ENCODE measurements at places on chromosomes 1 and 21.

GRCh38 chr1:51230501-51231078, 5.5 kb upstream of the RNF11 start:
- no peak for DNase-seq

GRCh38 chr1:9186082-9186859, 48.3 kb upstream of the H6PD start:
- DNase-seq, result no peak

- no peak for DNase-seq
Measured at GRCh38 chr1:158248118-158248517, 6.1 kb upstream of the CD1A start.

- DNase-seq, result no peak
Measured at GRCh38 chr1:33680281-33680840, 183.5 kb upstream of the HMGB4 start.

DNA sequence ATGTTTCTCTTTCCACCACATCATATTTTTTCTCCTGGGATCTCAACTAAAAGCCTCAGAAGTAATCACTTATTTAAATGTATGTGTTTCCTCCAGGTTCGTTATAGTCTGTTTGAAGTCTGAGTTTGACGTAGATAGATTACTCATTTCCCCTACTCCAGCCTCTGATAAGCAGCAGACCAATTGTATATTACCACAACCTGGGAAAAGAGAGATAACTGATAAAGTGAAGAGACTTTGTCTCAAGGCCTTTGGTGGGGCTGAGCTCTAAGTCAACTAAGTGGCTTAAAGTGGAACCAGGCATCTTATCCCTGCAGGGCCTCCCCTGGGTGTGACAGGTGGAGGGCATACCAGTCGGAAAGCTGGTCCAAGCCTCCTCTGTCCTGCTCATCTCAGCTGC, 34.9 kb upstream of the CACNA1E start:
- DNase-seq, result no peak

DNA sequence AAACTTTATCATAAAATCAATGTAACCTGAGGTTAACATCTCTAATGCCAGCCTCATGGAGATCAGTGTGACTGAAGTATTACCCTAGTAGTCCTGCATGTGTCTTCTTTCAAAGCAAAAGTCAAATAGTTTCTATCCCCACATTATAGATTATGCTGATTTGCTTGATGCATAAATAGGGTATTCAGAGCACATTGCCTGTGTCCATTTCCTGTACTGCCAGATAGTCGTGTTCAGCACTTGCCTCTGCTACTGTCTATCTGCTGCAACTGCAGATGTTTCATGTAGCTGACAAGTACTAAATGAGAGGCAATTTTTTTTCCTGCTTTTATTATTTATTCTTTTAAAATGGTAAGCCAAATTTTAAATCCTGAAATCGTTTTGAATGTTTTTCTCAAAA, 348.7 kb downstream of the CHRM3 start:
- no peak for DNase-seq

DNA sequence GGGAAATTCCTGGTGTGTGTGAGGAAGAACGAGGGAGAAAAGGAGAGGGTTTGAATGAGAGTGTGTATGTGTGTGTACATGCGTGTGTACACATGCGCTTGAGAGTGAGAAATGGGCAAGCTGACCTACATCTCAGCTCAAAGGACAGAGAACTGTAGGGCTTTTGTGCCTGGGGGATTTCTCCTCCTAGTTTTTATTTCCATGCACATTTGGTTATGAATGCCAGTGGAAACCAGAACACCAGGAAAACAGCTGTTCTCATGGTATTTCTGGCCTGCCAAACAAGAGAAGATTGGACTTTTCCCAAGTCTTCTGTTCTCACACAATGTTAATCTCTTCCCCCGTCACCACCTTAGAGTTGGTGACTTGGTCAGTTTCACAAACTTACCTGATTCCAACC, 45.2 kb downstream of the SLC44A3 start:
- DNase-seq, result no peak

- DNase-seq, result no peak
Measured at GRCh38 chr1:193438312-193438711, 251.9 kb upstream of the B3GALT2 start.

GRCh38 chr1:57369889-57370288, 54.0 kb downstream of the DAB1 start:
- no peak for DNase-seq

DNA sequence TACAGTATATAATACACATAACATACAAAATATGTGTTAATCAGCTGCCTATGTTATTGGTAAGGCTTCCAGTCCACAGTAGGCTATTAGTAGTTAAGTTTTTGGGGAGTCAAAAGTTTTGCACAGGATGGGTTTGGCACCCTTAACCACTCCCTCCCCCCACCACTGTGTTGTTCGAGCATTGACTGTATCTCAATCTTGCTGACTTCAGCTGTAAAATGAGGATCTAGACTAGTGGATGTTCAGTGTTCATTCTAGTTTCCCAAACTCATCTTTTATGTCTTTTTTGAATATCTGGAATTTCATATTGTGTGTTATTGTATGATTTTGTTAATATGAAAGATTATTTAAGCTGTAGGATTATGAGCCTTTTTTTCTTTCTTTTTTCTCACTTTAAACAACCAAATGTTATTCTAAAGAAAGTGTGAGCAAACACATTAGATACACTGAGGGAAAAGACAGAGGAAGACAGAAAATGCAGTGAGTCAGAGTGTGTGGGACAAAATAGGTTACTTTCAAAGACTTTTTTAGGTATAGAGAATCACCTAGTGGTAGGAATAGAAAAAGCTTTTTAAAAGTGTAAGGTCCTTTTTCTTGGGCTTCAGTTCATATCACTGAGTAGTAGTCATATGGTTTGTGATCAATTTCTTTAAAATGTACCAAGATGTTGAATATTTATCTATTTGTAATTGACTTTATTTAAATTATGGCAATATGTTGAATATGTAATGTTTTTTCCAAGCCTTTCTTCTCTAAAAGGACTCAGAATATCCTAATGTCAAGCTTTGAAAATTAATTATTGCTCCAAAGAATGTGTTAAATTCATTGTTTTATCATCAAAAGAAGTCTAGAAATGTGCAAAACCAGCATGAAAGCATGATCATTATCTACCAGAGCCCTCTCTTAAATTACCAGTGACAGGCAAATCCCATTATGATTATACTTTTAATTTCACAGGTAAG, 17.9 kb upstream of the CENPF start:
- no peak for DNase-seq

DNA sequence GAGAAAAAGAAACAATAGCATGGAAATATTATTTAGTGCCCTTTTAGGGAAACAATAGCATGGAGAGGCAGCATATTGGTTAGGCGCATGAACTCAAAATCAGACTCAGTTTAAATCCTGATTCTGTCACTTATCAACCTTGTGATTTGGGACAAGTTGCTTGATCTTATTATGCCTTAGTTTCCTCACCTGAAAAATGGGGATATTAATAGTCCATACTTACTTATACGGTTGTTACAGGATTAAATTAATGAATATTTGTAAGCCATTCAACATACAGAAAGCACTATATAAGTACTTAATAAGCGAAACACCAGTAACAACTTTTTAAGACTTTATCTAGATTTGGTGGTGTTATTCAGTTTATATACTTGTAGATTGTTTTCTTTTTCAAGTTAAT, 1.2 kb downstream of the TSEN15 start:
- no peak for DNase-seq

GRCh38 chr1:31432592-31433395, 19.8 kb downstream of the SERINC2 start:
- DNase-seq, result no peak

DNA sequence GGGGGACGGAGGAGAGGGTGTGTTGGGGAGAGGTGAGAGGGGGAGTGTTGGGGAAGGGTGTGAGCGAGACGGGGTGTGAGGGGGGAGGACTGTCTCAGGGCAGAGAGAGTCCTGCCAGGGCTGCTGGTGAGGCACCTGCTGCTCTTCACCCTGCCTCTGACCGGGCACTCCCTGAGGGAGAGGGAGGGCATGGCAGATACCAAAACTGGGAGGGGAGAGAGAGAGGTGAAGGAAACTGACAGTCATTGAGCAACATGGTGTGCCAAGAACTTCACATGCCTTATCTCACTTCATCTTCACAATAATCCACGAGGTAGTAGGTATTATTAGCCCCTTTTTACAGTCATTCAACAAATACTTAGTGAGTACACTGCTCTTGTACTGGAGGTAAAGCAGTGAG, 61.3 kb upstream of the ARTN start:
- DNase-seq, result no peak

DNA sequence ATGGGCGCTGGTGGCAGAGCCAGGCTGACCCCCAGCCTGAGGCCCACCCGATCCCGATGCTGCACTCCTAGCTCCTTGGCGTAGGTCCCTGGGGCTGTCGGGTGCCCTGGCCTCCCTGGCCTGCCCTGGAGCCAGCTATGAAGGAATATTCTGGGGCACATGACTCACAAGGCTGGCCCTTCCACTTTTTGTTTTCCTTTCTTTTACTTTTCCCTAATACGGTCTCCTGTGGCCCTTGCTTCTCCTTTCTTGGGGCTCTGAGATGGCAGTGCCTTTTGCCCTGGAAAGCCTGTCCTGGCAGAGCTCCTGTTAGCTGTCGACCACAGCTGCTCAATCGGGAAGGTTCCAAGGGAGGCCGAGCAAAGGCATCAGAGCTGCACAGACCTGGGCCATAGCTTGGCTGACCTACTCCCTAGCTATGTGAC, 22.1 kb downstream of the ARHGEF10L start:
- DNase-seq, result peak; percentile 55

DNA sequence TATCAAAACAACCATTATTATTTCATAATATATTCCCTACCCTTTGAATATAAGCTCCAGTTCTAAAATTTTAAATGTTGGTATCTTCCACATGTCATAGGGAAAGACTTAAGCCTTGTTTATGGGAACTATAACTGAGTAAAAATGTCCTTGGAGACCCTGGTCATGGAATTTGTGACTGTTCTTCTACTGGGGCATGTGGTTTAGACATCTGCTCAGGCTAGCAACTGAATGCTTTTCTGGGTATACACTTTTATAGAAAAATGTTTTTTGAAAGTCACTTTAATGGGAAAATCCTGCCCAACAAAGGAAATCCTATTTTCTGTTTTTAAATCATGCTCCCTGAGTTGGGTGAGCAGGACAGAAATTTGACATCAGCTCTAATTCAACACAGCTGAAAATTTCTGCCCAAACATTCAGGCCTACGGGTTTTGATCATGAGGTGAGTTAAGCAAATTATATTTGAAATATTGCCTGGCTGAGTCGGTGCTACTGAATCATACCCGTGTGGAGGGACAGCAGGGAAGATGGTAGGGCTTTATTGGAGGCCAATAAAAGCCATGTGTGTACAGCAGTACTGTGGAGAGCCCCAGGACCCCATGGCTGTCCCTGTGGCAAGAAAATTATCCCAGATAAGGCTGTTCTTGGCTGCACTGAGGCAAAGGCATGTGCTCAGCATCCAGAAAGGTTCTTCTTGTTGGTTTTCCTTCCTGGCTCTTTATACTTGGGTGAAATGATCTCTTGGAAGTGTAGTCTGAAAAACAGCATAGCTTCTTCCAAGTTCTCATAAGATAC, 391.8 kb downstream of the DISC1 start:
- DNase-seq, result no peak

DNA sequence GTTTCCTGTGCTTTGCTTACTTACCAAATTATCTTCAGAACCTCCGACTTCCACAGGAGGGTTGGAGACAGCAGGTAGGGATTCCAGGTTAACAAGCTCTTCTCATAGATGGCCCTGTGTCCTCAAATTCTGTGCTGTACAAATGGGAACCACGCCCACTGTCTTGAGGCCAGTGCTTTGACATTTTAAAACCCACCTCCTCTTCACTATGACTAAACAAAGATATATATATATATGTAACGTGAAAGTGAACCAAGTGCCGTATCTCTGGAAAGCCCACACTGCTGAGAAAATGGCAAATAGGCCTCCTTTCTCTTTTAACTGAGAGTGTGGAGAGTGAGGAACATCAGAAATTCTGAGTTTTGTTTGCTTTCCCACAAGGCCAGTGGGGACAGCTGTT, 99.6 kb downstream of the ZBTB18 start:
- no peak for DNase-seq

DNA sequence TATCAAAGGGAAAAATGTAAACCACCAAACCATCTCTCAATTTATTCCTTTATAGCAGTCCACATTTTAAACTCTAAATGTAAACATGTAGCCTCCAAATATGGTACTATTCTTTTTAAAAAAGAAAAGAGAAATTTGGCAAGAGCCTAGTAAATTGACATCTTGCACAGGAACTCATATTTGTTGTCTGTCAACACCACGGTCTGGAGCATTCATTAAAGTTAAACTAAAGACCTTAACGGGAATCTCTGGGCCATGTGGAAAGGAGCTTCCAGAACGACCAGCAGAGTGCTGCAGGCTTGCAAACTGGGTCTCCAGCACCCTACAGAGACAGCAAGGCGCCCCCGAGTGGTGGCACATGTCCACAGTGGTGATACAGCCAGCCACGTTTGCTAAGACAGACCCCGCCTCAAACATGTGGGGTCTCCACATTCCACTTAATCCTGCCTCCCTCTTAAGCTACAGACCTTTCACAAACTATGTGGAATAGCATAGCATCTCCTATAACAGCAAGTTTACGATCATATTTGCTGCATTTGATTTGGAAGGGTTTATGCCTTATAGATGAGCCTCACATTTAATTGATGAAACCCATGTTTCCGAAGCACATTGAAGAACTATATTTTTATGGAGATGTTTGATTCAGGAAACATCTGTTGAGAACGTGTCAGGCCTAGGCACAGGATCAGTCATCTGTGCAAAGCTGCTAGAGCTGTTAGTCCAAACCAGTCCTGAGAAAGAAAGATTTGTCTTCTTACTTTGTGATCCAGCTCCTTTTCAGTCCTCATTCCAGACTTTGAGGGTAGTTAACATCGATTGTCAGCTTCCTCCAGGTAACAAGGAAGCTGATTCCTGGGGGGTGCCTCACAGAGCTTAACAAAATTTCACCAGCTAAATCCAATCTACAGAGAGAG, 96.4 kb upstream of the BACE2 start:
- DNase-seq, result no peak

DNA sequence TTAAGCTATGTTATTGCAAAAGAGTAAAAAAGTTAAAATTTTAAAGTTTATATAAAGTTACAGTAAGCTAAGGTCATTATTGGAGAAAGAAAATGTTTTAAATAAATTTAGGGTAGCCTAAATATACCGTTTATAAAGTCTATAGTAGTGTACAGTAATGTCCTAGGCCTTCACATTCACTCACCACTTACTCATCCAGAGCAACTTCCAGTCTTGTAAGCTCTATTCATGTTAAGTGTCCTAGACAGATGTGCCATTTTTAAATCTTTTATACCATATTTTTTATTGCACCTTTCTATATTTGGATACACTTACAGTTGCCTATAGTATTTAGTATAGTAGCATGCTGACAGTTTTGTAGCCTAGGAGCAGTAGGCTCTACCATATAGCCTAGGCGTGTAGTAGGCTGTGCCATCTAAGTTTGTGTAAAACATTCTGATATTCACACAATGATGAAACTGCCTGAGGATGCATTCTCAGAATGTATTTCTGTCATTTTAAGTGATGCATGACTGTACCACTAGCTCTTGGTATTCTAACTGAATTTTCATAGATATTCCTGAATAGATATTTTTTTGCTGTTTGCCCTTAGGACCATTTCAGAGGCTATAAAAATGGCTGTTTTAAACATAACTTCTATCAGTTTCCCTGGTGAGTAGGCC, 26.8 kb downstream of the PPP2R5A start:
- no peak for DNase-seq

GRCh38 chr1:209048941-209049669, 534.4 kb upstream of the CAMK1G start:
- no peak for DNase-seq

- DNase-seq, result no peak
Measured at GRCh38 chr1:9362488-9362887, 69.8 kb downstream of the SPSB1 start.

GRCh38 chr1:115373305-115373704, 35.3 kb upstream of the NGF start:
- DNase-seq, result no peak

All from uterus (tissue), 4 donors.